ENCODE measurements at places on chromosomes 16 and 17.

GRCh38 chr17:78517421-78517820 is 59.8 kb downstream of the DNAH17 start:
- DNase-seq, result no peak

- DNase-seq, result peak; percentile 35
Observed at GRCh38 chr16:72355561-72355960, 183.6 kb upstream of the PMFBP1 start.

DNA sequence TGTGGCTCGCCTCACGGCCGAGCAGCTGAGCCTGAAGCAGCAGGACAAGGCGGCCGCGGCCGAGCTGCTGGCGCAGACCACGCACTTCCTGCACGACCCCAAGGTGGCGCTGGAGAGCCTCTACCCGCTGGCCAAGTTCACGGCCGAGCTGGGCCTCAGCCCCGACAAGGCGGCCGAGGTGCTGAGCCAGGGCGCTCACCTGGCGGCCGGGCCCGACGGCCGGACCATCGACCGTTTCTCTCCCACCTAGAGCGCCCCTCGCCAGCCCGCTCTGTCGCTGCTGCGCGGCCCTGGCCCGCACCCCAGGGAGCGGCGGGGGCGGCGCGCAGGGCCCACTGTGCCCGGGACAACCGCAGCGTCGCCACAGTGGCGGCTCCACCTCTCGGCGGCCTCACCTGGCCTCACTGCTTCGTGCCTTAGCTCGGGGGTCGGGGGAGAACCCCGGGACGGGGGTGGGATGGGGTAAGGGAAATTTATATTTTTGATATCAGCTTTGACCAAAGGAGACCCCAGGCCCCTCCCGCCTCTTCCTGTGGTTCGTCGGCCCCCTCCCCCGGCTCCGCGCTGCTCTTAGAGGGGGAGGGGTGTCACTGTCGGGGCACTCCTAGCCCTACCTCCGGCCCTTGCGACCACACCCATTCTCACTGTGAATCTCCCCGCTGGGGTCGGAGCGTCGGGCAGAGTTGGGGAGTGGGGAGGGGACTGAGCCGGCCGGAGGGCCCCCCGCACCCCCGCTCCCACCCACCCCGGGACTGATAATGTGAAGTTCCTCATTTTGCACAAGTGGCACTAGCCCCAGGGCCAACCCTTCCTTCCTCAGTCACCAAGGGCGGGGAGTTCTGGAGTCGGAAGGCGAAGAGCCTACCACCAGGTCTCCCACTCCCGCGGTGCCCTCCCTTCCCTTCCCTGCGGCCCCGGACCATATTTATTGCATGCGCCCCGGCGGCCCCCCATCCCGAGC is 4.0 kb downstream of the HIC1 start:
- DNase-seq, result peak; percentile 80

DNA sequence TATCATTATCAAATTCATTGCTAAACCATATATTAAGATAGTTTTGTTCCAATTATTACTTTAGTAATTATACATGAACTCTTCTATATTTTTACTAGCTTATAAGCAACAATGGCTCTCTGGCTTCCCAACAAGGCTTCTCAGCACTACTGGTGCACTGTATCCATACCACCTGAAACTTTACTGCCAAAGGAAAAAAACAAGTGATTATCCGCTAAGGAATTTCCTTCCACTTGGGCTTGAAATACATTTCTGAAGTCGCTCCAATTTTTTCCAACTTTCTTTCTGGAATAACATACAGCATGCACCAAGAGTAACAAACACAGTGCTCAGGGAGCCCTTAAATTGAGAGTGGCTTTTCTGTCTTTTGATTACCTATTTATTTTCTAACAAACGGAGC is 2.1 kb downstream of the CSNK2A2 start:
- DNase-seq, result no peak

DNA sequence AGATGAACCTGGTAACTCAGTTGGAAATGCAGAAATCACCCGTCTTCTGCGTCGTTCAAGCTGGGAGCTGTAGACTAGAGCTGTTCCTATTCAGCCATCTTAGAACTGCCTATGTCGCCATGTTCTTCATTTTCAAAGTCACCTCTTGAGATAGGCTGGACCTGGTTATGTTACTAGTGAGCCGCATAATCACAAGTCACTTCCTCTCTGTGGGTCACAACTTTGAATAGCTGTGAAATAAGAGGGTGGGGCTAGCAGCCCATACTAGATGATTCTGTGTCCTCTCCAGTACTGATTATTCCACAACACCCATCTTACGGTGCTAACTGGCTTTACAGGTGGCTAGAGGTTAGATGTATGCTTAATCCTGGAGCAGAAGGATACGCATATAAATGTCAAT is 74.2 kb downstream of the VPS53 start:
- no peak for DNase-seq

DNA sequence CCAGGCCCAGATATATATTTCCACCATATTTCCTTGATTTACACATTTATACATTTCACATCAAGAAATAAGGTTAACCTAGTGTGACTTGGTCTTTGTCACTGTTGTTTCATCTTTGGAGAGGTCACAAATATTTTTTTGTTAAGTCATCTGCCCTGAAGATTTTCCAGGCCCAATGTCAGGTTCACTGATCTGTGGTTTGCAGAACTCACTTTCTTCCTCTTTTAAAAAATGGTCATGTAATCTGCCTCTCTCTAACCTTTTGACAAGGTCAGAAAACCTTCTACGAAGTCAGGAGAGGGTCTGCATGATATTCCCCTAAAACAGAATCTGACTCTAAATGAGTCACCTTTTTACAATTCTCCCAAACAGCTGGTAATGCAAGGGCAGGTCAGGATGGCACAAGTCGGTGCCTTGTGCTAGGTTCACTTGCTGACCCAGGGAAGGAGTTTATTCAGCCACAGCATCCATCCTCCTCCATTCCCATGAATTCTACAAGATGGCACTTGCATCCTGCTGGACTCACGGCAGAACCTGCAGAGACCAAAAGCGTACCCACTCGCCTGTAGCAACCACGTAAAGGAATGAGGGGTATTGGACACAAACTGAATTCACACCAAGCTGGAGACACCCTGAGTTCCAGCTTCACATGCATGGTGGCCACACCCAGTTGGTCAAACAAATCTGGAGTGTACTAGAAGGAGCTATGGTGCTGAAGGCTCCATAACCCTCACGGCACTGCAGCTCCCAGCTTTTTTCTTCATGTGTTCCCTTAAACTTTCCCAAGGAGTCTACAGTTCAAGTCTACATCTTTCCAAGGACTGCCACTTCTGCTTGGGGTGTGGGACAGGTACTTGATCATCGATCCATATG is 1.6 kb upstream of the KIAA0513 start:
- no peak for DNase-seq

- peak; percentile 22 for DNase-seq
Observed at GRCh38 chr17:64084086-64084939, 45.6 kb downstream of the ERN1 start.

Data from fibroblast of skin of right quadriceps (primary cell).